ENCODE measurements at places on chromosomes 11 and 22.

DNA sequence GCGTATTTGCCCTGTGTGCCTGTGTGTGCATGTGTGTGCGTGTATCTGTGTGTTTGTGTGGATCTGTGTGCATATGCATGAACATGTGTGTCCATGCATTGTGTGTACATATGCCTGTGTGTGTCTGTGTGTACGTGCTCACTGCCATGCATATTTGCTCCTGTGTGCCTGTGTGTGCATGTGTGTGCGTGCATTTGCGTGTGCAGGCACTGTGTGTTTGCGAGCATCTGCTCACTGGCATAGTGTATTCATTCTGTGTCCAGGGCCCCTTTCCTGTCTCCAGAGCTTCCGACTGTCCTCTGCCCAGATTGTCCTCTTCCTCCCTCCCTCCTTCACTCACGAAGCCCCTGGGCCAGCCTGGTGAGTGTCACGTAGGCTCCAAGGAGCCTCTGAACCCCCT lies 5.8 kb downstream of the EMID1 start:
- no peak for DNase-seq

GRCh38 chr11:85945788-85946187 lies 90.6 kb downstream of the CCDC83 start:
- DNase-seq = no peak

- no peak for DNase-seq
Observed at GRCh38 chr11:41446566-41446965, 12.9 kb downstream of the LRRC4C start.

DNA sequence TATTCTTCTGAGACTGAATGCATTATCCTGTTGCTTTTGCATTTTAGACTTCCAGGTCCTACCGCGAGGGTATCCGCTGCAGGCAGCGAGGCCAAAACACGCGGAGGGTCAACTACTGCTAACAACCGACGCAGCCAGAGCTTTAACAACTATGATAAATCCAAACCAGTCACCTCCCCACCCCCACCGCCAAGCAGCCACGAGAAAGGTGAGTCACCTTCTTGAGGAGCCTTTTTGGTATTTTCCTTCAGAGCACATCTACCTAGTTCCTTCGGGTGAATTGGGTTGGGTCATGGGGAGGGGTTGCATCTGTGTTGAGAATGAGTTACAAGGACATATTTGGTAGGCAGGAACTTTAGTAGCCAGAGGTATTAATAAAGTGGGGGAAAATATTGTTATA lies 179.8 kb downstream of the NAV2 start:
- DNase-seq = no peak

- no peak for DNase-seq
Observed at GRCh38 chr11:41118521-41118920, 340.9 kb downstream of the LRRC4C start.

DNA sequence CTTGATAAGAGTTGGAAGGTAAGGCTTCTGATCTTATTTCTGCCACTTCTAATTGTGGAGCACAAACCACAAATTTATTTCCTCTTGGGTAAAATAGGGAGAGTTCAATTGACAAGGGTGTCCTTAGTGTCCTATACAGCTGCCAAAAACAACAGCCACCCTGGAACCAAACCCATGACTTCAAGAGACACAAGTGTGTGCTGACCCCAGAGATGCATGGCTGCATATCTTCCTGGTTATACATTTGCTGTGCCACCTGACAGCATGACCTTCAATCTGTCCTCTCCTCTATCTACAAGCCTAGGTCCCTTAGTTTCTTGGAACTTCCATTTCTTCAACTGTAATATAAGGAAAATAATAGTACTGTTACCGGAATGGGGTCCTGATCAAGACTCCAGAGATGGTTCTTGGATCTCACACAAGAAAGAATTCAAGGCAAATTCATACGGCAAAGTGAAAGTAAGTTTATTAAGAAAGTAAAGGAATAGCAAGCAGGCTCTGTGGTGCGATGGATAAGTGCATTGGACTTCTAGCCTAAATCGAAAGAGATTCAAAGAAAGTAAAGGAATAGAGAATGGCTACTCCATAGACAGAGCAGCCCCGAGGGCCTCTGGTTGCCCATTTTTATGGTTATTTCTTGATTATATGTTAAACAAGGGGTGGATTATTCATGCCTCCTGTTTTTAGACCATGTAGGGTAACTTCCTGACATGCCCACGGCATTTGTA lies 15.5 kb upstream of the TMEM123 start:
- no peak for DNase-seq

Data from stimulated activated CD4-positive, alpha-beta T cell treated with anti-CD3 and anti-CD28 coated beads, Interleukin-1b, Interleukin-23, amount 100 ng/mL, for 4 hours (primary cell).